Stimulated activated CD4-positive, alpha-beta T cell treated with anti-CD3 and anti-CD28 coated beads, Interleukin-15, amount 100 ng/mL, for 24 hours (primary cell): ENCODE measurements at places on chromosomes 4 and X.
A peak's percentile ranks its signal among the peaks of the same experiment; 100 is the strongest.

DNA sequence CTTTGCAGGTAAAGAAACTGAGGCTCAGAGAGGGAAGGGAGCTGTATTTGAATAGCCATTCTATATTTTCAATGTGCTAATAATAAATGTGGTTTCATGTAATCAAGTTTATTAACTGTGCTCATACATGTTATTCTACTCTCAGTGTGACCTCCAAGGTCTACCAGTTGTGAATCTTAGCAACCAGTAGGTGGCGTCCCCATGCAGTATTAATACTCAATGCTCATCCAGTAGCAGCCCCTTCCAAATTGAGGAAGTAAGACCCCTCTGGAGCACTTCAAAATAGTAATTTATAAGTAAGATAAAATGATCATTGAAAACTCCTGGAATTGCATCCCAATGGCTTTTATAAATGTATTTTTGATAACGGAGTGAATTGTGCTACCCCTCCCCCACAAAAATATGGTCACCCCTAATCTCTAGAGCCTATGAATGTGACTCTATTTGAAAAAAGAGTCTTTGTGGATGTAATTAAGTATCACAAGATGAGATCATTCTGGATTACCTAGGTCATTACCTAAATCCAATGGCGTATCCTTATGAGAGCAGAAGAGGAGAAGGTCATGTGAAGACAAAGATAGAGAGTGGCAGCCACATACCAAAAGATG lies 20.4 kb upstream of the SEPSECS start:
- DNase-seq = peak; percentile 45

GRCh38 chrX:39855748-39856129 lies 242.0 kb downstream of the BCOR start:
- peak; percentile 85 for DNase-seq

- no peak for DNase-seq
Observed at GRCh38 chr4:163773940-163774339, 279.4 kb downstream of the TMA16 start.

DNA sequence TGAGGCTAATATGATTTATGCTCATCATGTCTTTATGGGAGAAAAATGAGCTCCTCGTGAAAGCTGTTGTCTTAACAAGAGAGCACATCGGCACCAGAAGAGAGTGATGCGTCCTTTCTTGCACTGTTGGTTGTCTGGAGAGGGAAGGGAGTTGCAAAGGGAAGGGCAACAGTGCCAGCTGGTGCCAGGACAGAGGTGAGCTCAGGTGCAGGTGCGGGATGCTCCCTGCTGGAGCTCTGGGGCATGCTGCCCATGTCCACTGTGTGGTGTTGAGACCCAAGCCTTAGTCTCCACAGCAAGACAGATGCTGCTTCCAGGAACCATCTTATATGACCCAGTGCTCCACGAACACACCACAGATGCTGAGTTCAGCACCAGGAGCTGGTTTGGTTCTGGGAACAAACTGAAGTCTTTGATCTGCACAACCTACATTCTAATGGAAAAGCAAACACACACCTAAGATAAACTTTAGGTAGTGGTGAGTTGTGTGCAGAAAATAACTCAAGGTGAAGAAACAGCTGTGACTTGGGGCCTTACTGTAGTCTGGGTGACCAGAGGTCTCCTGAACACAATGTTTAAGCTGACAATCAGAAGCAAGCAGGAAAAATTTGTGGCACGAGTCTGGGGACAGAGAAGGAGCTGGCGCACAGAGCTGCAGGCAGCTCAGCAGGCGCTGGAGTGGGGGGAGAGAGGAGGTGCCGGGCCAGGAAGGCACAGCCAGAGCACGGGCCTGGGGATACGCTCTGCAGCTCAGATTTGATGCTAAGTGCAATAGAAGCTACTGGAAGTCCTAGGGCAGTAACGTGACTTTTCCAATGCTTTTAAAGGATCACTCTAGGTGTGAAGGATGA lies 73.2 kb downstream of the HAUS3 start:
- DNase-seq = no peak

DNA sequence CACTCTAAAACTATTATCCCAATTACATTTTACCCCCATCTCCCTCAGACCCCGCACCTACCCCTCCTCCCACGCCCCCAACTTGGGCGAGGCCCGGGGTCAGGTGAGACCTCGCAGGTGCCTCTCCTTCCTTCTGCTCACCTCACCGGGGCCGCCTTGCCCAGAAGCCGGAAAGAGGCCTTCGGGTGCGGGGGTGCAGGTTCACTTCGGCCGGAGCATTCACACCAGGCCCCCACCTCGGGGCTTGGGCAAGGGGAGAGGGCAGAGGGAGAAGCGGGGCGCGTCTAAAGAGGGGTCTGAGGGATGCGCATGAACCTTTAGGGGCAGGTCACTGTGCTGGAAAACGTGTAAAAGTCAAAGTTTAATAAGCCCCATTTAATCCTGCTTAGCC lies 427 bp downstream of the ZNF182 start:
- peak; percentile 22 for DNase-seq

GRCh38 chr4:114019276-114019968 lies 40.0 kb upstream of the ARSJ start:
- no peak for DNase-seq
